WTC11 (cell line): ENCODE measurements at places on chromosomes 6 and 20. TPM values are rescaled to one million over a fixed set of nuclear protein-coding genes. Genes with fewer than 3 reads are reported as not detected.

- H3K27ac ChIP-seq = no peak overlapping the region
- H3K4me3 ChIP-seq = no peak overlapping the region
- DNase-seq = no peak
- H3K27me3 ChIP-seq = no peaks in the 10 kb centered on the region
- peaks cover 21% of the 10 kb centered on the region for H3K4me1 ChIP-seq
These were observed 88.4 kb upstream of the SGK1 start for GRCh38 chr6:134406311-134406710.

DNA sequence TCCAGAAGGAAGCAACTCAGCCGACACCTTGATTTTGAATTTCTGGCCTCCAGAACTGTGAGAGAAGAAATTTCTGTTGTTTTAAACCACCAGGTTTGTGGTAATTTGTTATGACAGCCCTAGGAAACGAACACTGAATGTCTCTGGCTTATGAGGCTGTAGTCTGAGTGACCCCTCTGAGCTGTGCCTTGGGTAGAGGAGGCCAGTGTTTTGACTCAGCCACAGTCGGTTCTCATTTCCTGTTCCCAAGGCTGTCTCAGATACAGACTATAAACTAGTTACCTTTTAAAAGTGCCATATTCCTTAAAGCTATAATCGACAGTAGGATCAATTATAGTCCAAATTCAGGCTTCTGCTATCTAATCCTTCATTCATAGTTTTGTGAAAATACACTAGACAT, 391.2 kb upstream of the MAP3K7 start:
- H3K36me3 ChIP-seq = no peaks in the 10 kb centered on the region
- H3K27ac ChIP-seq = no peak overlapping the region
- no peak for DNase-seq
- H3K4me3 ChIP-seq = no peak overlapping the region
- no peaks in the 10 kb centered on the region for H3K27me3 ChIP-seq

GRCh38 chr20:31440012-31440659, at the start of gene DEFB123:
Gene DEFB123 (plus strand): TSS chr20:31440632. CDS start chr20:31440699, 67 bp downstream.
- H3K27ac ChIP-seq = no peak within 1 kb of the TSS
- peaks cover 9% of the 10 kb centered on the region; the same call in 1 of the 2 replicates for H3K27me3 ChIP-seq
- no peaks in the 10 kb centered on the region for H3K4me1 ChIP-seq
- no peak within 1 kb of the TSS for H3K4me3 ChIP-seq
- peaks cover 54% of the 10 kb centered on the region for H3K36me3 ChIP-seq
- DNase-seq = peak; percentile 24

GRCh38 chr20:2703716-2704475, 11.3 kb downstream of the EBF4 start:
- peaks cover 44% of the 10 kb centered on the region for H3K4me1 ChIP-seq
- no peaks in the 10 kb centered on the region for H3K36me3 ChIP-seq
- no peak for DNase-seq
- peaks cover 75% of the 10 kb centered on the region for H3K27me3 ChIP-seq
- H3K27ac ChIP-seq = no peak overlapping the region
- H3K4me3 ChIP-seq = no peak overlapping the region

DNA sequence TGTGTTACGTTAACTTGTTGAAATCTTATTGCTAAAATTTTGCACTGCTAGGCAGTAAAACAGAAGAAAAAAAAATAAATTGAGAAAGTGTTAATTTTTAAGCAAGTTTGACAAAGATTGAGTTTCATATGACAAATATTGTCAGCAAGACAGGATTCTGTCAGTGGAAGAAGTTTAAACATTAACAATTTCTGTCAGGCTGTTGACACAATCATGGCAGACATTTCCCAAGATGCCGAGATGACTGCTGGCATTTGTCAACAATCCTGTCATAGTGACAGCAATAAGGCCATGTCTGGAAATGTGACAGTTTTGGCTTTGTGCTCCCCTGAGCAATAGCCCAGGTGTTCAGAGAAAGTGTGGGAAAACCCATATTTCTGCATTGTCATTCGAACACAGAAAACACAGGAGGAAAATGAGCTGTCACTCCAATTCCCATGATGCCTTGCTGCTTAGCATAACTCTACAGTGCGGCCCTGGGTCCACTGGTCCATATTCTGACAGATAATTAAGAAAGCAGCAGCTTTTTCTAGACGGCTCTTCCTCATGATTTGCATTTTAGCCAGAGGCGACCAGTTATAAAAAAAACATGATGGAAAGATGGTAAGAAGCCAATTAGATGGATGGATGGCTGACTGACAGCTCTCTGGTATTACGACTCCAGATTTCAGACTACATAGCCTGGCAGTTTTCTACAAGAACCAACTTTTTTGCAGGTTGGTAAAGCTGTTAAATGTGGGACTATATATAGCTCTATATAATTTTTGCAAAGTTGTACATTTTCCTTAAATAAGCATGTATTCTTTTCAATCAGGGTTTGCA, 43.6 kb upstream of the DEFB112 start:
- DNase-seq = no peak
- no peak overlapping the region for H3K4me3 ChIP-seq
- H3K27ac ChIP-seq = no peak overlapping the region
- no peaks in the 10 kb centered on the region for H3K36me3 ChIP-seq
- H3K27me3 ChIP-seq = no peaks in the 10 kb centered on the region; the same call in 1 of the 2 replicates
- peaks cover 8% of the 10 kb centered on the region; the same call in 1 of the 2 replicates for H3K4me1 ChIP-seq

Gene CPNE5
- 0.44 to 0.71 TPM (median 0.48 TPM) in 3 replicates for total RNA-seq

- H3K4me3 ChIP-seq = no peak overlapping the region
- no peak overlapping the region for H3K27ac ChIP-seq
- peaks cover 10% of the 10 kb centered on the region; the same call in 1 of the 2 replicates for H3K4me1 ChIP-seq
- no peaks in the 10 kb centered on the region for H3K27me3 ChIP-seq
- DNase-seq = peak; percentile 57
These were observed 129.1 kb upstream of the SMLR1 start for GRCh38 chr6:130697995-130698535.

Gene CDH26
- 1.0 to 1.4 TPM (median 1.3 TPM) in 3 replicates for total RNA-seq

Gene HDDC2
- 69.8 to 75.7 TPM (median 73.5 TPM) in 3 replicates for total RNA-seq
